ENCODE measurements at places on chromosomes 11 and 22. TPM values are rescaled to one million over a fixed set of nuclear protein-coding genes. Genes with fewer than 3 reads are reported as not detected.

DNA sequence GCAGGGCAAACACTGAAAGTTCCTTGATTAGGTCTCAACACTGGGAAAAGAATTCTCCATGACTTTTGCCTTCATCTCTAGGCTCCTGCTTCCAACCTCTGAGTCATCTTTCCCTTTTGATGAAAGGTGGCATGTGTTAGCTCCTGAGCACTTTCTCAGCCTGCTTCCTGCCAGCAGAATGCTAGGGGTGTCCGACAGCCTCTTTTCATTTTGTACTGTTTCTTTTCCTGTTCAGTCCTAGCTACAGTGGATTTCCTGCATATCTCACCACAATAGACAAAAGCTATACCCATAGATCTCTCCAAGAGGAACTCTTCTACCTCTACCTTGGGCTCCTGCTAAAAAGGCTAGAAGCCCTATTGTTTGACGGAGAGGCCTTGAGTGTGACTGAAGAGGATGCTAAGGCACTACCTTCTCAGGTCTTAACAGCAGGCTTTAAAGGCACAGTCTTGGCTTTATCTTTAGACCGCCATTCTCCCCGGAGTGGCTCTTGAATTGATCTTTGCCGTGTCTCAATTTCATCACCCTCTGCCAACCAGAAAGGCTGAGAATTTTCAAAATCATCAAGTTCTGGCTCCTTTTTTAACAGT is 145.5 kb downstream of the RBFOX2 start:
- no peak for DNase-seq

TOLLIP gene
- 32.4 TPM for total RNA-seq

DNA sequence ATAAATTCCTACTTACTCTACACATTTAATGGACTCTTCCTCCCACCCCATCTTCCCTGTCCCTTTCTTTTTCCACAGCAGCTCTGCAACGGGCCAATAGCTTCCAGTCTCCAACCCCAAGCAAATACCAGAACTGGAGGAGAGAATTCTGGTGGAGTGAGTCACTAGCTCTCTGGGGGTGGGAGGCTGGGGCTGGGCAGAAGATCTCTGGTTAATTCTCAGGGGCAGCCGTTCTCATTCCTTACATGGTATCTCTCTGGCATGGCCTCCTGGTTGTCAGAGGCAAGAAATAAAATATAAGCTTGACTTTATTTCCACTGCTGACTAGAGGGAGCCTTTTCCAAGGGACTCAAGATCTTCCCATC is 90.4 kb upstream of the PARVA start:
- no peak for DNase-seq

- DNase-seq: no peak
These were observed 814 bp upstream of the CDON start for GRCh38 chr11:126063507-126063852.

- DNase-seq: no peak
These were observed 9.7 kb downstream of the PDGFB start for GRCh38 chr22:39234867-39235687.

- DNase-seq: no peak
These were observed 225.8 kb upstream of the KIRREL3 start for GRCh38 chr11:127226380-127226779.

Data from H9 (cell line).